Fibroblast of skin of left quadriceps (primary cell): ENCODE measurements at places on chromosomes 5 and 9.

GRCh38 chr9:79149585-79149984, 422.2 kb upstream of the TLE4 start:
- DNase-seq = no peak

DNA sequence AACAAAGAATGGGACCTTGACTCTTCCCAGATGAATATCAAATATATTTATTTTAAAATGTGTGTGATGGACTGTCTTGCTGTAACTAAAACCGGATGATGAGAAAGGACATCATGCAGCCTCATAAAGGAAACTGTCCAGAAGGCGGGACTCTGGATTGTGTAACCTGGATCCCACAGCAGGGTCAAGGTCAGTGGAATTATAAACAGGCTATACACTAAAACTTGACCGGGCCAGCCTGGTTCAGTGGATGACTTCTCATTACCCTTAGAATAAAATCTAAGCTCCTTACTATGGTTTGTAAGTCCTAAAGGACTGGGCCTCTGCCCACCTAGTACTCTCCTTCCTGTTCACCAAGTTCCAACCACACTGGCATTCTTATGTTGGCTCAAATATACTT, 280.3 kb downstream of the ELAVL2 start:
- no peak for DNase-seq

- DNase-seq = no peak
These were observed 64.7 kb downstream of the RXRA start for GRCh38 chr9:134390947-134391318.

GRCh38 chr5:136166909-136167308, 26.1 kb downstream of the SMIM32 start:
- no peak for DNase-seq

DNA sequence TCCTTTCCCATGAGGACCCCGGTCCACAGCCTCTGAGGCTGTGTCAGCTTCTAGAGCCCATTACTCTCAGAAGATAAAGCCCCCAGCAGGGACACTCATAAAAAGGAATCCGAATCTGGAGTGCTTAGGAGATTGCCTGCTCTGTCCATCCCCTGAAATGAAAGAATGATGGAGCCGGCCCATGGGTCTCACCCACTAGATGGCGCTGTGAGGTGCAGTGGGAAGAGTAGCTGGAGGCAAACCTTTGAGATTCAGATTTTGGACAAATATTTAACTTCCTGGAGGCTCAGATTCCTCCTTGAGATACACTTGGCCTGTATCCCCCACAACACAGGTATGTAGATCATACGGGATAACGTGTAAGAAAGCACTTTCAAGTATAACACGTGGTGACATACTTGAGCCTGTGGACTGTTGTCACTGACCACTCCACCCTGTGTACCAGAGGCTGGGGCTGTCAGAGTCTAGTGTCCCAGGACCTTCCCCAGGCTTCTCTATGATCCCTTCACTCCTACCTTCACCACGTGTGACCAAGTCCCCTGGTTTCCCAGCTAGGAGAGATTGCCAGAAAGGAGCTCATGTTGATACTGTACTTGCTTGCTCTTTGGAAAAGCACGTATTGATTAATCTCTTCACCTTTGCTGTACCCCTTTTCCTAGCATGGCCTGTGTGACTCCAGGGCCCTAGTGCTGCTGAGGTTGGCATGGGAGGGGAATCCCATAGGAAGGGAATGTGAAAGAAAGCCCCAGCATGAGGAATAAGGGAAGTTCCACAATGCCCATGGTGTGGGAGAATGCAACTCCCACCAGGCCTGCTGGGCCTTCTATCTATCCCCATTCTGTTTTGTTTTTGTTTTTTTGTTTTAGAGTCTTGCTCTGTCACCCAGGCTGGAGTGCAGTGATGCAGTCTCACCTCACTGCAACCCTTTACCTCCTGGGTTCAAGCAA, 32.1 kb downstream of the TRMO start:
- DNase-seq = no peak

- no peak for DNase-seq
These were observed at the start of gene ELOVL7 for GRCh38 chr5:60843936-60844905. Gene ELOVL7 (minus strand): TSS chr5:60844269. CDS start chr5:60787397, 56,872 bp downstream.
